Stimulated activated CD8-positive, alpha-beta memory T cell treated with anti-CD3 and anti-CD28 coated beads, Interleukin-12 subunit alpha, Interleukin-12 subunit beta, amount 100 ng/mL, for 4 hours (primary cell): ENCODE measurements at places on chromosomes 1 and 21.

- no peak for DNase-seq
Measured at GRCh38 chr1:52253421-52253820, 111.5 kb downstream of the ZFYVE9 start.

DNA sequence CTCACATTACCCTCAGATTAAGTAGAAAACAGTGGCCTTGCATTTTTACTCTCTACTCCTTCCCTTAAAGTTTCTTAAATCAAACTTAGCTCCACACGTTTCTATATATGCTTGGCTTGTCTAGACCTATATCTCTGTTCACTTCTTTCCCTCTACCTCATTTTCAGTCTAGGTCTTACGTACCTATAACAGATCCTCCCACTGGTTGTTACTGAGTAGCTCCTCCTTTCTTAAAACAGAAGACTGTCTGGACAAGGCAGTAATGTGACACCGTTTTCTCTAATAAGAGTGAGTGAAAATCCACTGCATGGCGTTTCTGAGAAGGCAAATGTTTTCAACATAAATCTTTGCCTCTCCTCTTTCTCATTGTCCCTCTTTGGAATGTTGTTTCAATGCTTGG lies 211.7 kb upstream of the POGK start:
- DNase-seq, result no peak

DNA sequence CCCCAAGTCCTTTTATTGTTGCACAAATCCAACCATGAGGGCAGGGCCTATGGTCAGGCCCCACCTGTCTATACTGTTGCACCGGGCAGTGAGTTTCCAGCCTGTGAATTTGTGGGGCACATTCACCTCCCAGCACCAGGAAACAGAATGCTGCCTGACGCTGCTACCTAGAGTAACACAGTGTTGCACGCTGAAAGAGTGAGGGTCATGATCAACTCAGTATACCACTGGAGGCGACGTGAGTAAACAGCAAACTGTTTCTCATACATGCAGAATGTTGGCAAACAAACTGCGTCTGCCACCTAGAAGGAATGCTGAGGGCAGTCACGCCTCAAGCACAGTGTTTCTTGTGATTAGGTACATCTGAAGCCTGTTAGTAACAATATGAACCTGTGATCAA lies 13.4 kb upstream of the LRRC47 start:
- DNase-seq, result no peak

DNA sequence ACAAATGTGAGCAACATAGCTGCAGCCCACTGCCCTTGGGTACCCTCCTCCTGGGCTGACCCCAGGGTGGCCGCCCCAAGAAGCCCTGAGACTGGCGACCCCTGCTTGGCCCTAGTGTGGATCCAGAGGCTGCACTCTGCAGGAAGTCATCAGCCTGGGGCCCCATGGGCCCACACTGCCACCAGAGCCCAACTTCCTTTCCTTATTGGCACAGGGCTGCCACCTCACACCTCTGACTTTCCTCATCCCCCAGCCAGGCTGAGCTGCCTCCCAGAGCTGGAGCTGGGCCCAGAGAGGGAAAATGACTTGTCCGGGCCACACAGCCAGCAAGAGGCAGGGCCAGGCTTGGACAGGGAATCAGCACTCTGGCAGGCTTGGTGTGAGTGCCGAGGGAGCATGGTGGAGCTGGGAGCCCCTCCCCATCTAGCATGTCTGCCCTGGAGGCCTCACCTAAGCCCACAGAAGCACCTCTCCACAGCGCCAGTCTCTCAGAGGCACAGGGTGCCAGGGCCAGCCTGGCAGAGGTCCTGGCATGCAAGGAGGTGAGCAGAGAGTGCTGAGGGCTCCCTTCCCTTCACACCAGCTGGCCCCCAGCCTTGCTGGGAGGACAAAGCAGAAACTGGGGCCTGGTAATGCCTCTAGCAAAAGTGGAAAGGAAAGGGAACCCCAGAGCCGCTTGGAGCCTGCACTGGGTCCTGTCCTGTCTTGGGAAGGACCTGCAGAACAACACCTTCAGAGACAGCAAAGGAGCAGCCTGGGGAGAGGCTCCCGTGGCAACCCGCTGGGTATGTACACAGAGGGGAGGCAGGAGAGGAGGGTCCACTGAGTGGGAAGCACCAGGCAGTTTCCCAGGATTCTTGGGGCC lies 3.2 kb downstream of the RAP1GAP start:
- DNase-seq, result no peak

- DNase-seq, result no peak
Measured at GRCh38 chr1:66761221-66761620, 9.0 kb downstream of the DYNLT5 start.

GRCh38 chr1:103162360-103162759 lies 54.0 kb upstream of the COL11A1 start:
- DNase-seq, result no peak
